ENCODE measurements at places on chromosomes 1 and 21.

- peak; percentile 48 for DNase-seq
These were observed 3.1 kb downstream of the USP48 start for GRCh38 chr1:21779613-21780521.

- DNase-seq: no peak
These were observed 12.3 kb downstream of the ZRANB2 start for GRCh38 chr1:71068325-71069240.

- DNase-seq: no peak
These were observed 29.3 kb downstream of the NAV1 start for GRCh38 chr1:201568265-201568664.

- no peak for DNase-seq
These were observed 18.1 kb downstream of the RGS2 start for GRCh38 chr1:192826791-192827546.

GRCh38 chr1:9844106-9844505 is 20.3 kb upstream of the CLSTN1 start:
- DNase-seq: no peak

DNA sequence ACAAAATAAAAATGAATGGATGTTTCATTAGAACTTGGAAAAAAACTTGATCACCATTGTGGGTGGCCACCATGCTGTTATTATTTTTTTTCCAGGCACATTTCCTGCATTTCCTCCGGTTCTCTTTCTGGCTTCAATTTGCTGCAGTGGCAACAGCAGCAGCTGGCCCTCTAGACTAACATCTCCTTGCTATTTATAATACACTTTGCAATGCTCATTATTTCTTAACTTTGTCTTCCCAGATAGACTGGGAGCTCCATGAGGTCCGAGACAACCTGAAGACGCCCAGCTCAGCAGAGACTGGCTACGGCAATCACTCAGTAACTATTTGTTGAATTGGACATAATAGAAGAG is 53.4 kb upstream of the ATP5PO start:
- no peak for DNase-seq

- no peak for DNase-seq
These were observed 105.8 kb downstream of the MRPL39 start for GRCh38 chr21:25501462-25501861.

DNA sequence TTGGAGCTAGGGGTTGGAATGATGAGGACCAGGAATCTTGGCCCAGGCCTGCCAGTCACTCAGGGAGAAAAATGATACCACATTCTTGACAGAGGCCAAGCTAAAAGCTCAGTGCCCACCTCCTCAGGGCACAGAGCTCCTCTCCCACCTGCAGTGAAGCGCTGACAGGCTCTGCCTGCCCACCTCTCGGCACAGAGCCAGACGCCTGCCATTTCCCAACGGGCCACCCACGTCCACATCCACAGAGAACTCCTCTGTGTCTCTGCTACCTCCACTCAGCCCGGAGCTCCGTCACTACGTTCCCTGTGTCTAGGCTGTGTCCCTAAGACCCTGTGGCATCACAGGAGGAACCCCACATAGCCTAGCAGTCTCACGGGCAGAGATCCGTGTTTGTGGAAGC is 60.8 kb downstream of the MRPL37 start:
- DNase-seq: no peak

DNA sequence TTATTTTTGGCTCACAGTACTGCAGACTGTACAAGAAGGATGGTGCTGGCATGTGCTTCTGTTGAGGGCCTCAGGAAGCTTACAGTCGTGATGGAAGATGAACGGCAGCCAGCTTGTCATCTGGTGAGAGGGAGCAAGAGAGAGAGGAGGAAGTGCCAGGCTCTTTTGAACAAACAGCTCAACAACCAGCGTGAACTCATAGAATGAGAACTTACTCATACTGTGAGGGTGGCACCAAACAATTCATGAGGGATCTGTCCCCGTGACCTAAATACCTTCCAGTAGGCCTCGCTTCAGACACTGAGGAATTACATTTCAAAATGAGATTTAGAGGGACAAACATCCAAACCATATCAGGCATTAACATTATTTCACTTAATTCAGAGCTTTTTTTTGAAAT is 84.7 kb downstream of the PKN2 start:
- DNase-seq: no peak

GRCh38 chr1:21590934-21591333 is 78.2 kb downstream of the RAP1GAP start:
- DNase-seq: no peak

GRCh38 chr1:217407534-217408001 is 223.3 kb downstream of the GPATCH2 start:
- no peak for DNase-seq

- no peak for DNase-seq
These were observed 251.3 kb upstream of the KAZN start for GRCh38 chr1:14347186-14347585.

DNA sequence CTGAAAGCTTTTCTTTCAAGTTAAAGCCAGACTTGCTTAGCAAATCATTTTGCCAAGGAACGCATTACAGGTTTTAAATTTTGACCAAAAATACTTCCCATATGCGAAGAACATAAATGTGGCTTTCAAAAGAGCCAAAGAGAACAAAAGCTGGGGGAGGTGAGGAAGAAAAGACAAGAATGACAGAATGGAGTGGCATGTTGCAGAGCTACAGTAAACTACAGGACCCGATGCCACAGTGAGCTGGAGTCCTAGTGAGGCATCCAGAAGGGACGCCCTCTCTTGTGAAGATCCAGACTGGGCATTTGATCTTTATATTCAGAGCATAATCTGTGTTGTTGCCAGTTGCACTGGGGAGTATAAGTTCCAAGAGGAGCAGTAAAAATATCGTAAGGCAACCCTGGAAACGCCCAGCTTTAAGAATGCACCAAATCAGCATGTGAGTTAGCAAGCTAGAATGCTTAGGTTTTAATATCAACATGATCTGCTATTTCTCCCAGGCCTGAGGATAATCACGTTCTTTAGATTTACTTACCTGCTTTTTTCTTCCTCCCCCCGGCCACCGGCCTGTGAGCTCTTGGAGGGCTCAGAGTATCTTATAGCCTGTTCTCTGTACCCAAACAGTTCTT is 48.4 kb upstream of the HOOK1 start:
- no peak for DNase-seq

- no peak for DNase-seq
These were observed 130.9 kb upstream of the SAMSN1 start for GRCh38 chr21:14677013-14677412.

- DNase-seq: no peak
These were observed 349.6 kb downstream of the MATN1 start for GRCh38 chr1:30373471-30374399.

DNA sequence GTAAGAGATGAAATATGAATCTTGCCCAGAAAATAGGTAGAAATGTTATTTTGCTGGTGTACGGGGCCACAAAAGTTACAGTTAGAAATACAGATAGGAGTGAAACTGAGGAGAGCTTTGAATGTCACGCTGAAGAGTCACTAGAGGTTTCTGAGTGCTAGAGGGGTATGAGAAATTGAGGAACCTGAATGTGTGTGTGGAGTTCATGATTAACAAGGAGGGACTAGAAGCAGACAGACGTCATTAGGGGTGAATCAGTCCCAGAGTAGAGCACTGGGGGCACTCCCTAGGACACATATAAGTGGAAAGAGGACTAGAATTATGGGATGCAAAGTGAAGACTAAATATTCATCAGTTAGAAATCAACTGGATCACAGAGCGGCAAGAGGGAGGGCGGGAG is 188.9 kb upstream of the MAP1LC3C start:
- DNase-seq: no peak

GRCh38 chr1:117585086-117585485 is 20.8 kb upstream of the TENT5C start:
- DNase-seq: no peak

DNA sequence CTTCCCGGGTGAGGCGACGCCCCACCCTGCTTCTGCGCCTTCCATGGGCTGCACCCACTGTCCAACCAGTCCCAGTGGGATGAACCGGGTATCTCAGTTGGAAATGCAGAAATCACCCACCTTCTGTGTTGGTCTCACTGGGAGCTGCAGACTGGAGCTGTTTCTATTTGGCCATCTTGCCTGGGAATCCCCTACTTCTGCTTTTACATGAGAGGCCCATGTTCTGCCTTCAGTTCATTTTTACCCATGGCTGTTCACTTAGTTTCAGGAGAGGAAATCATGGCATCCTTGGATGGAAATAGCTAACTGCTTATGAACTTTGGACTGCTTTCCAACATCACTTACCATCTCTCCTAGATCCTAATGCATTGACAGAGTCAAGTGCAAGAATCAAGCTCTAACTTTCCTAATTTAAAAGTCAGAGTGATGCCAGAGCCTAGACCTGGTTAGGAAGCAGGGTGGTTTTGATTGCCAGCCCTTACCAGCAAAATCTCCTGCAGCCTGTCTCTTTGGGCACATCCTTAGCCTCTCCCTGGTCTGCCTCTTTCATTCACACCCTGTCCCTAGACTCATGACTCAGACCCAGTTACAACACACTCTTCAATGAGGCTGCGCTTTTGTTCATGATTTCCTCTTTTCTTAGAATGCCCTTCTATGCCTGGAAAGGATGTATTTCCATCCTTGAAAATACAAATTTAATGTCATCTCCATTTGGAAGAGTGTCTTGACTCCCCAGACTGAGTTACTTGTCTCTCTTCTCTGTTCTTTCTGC is 137.2 kb downstream of the KCTD3 start:
- DNase-seq: no peak

DNA sequence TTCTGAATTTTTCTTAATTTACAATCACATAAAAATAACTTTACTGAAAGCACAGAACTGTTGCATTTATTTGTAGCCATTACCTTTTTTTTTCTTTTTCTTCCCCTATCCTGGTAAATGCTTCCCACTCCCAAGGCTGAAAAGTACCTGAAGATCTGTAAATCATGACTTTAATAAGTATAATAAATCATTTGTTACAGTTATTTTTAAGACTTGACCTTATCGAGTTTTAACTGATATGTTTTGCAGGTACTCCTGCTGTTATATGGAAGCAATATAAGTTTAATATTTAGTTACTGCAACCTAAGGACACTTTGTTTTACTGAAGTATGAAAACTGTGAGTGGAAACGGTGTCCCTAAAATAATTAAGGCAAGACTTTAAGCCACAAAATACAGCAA is 142.6 kb downstream of the TTLL7 start:
- no peak for DNase-seq

DNA sequence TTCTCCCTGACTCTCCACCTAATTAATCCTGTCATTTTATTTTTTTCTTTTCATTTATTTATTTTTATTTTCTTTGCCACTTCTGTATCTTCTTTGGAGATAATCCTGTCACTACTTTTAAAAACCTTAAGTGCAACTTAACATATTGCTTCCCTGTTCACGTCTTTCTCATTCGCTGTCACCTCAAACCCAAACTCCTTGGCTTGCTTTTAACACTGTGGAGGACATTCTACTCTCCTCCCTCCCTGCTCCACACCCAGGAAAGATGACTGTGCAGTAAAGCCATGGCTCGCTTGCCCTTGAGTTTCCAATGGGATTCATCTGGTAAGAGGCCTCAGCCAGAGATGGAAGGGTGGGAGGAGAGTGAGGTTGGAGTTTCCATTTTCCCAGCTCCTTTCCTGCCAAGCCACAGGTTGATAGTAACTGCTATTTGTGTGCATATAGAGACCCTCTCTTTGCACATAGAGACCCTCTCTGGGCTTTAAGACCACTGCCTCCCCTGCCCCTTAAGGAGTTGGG is 6.4 kb upstream of the BRWD1 start:
- no peak for DNase-seq

DNA sequence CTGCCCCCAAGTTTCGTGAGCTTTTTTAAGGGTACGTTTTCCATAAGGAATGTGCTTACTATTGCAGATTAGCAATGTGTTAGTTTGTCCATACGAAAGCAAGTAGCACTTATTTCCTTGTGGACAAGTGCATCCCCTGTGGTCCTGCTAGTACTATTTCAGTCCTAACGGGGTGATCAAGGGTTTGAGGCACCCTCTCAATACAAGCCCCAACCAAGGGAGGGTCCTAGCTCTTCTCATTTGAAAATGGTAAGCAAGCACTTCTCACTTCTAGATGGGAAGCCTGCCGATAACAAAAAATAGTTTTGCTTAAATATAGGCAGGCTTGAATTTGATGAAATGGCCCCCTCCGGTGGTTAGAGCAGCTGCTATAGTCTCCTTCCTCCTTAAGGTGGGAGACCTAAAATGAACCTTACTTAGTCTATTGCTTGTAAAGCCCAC is 64.0 kb upstream of the HMCN1 start:
- no peak for DNase-seq

- no peak for DNase-seq
These were observed 134.4 kb downstream of the LRRC7 start for GRCh38 chr1:69702085-69702484.

GRCh38 chr1:10001016-10001665 is 4.1 kb downstream of the RBP7 start:
- no peak for DNase-seq

- DNase-seq: no peak
These were observed 28.4 kb downstream of the HSD3B1 start for GRCh38 chr1:119535381-119535780.

- DNase-seq: no peak
These were observed 12.7 kb downstream of the SIPA1L2 start for GRCh38 chr1:232617237-232617636.

GRCh38 chr21:36337099-36337509 is 17.1 kb downstream of the MORC3 start:
- DNase-seq: no peak

GRCh38 chr1:55172272-55172671 is 42.9 kb downstream of the USP24 start:
- DNase-seq: no peak

DNA sequence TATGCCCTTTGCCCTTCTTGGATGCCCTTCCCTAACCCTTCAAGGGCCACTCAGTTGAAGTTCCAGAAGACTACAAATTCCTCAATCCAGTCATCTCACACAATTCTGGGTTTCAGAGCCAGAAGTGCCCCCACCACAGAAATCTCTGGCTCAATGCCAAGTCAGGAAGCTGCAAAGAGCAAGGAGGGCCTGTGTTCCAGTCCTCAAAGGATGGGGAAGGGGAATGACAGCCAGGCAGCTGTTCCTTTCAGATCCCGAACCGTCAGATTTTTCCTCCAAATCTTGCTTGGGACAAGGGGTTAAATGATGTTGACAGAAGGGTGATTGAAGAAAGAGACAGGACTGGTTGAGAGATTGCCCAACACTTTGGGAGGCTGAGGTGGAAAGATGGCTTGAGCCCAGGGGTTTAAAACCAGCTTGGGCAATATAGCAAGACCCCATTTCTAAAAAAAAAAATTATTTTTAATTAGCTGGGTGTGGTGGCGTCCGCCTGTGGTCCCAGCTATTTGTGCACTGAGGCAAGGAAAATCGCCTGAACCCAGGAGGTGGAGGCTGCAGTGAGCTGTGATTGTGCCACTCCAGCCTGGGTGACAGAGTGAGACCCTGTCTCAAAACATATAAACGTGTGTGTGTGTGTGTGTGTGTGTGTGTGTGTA is 716 bp upstream of the HPDL start:
- no peak for DNase-seq

- DNase-seq: no peak
These were observed 3.5 kb upstream of the LRIF1 start for GRCh38 chr1:110967256-110967655.

All from stimulated activated CD4-positive, alpha-beta T cell treated with anti-CD3 and anti-CD28 coated beads, Interleukin-12 subunit alpha, Interleukin-12 subunit beta, amount 100 ng/mL, for 48 hours (primary cell).